ENCODE measurements at places on chromosomes 2 and 18. TPM values are rescaled to one million over a fixed set of nuclear protein-coding genes. Genes with fewer than 3 reads are reported as not detected.

Gene EPHA4
- 18.6 TPM for total RNA-seq

GRCh38 chr2:201450954-201451291, 335 bp downstream of the TRAK2 start:
- DNase-seq, result no peak

Gene IL1R1
- total RNA-seq, result 206 TPM

GRCh38 chr2:88880441-88880953, 189.0 kb downstream of the RPIA start:
- DNase-seq, result no peak

- DNase-seq, result peak; percentile 55
Measured at GRCh38 chr2:69298261-69298660, 88.8 kb downstream of the GFPT1 start.

- DNase-seq, result no peak
Measured at GRCh38 chr2:216023055-216023648, 9.8 kb upstream of the MREG start.

- no peak for DNase-seq
Measured at GRCh38 chr2:236910781-236911495, 174.8 kb upstream of the COPS8 start.

All from breast epithelium (tissue), 4 donors.